ENCODE measurements at places on chromosomes 16 and 17.

- DNase-seq, result no peak
Measured at GRCh38 chr17:2874189-2874686, 78.0 kb downstream of the RAP1GAP2 start.

GRCh38 chr17:1087381-1088241 lies 90.7 kb downstream of the TIMM22 start:
- DNase-seq, result no peak

GRCh38 chr17:74185571-74186185 lies 17.8 kb upstream of the RPL38 start:
- no peak for DNase-seq

GRCh38 chr17:1351275-1351674 lies 48.7 kb downstream of the YWHAE start:
- DNase-seq, result no peak

DNA sequence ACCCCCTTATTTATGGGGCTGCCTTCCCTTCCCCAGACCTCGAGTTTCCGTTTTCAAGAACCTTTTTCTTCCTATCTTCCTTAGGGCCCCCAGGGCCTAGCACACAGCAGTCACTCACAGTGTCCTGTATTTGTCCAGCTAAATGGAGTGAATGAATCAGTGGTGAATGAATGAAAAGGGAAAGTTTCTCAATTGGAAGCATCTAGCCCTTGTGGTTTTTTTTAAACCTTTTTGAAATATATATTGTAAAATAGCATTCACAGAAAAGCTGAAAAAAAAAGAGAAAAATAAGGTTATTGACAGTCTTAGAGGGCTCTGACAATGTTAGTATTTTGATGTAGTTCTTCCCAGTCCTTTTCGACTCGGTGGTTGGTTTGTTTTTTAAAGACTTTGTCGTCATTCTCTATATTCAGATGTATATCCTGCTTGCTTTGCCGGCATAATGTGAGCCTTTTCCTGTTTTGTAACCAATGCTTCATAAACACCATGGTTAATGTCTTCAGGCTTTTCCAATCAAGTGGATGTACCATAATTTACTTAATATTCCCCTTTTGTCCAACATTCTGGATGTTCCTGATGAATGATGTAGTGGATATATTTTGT lies 45.3 kb downstream of the RAI1 start:
- no peak for DNase-seq

DNA sequence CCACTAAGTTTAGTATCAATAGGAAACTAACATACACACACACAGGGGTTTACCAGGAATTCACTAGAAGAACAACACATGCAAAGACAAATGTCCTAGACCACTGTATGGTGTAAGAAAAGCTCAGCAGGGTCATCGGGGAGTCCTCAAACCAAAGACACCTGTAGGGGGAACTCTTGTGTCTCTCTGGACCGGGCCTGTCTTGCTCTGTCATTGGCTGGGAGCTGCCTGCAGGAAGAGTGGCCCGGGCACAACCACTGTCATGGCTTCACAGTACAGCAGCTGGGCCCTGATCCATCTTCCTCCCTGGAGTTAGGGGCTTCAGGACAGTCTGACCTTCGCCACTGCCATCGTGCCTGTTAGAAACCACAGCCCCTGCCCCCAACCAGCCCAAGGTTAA lies 263.6 kb upstream of the DYNLRB2 start:
- no peak for DNase-seq

GRCh38 chr16:58499615-58500351 lies at the start of gene NDRG4:
TSS of gene NDRG4 (plus strand) at chr16:58500143. CDS start at chr16:58500249, 106 bp downstream.
- no peak for DNase-seq

DNA sequence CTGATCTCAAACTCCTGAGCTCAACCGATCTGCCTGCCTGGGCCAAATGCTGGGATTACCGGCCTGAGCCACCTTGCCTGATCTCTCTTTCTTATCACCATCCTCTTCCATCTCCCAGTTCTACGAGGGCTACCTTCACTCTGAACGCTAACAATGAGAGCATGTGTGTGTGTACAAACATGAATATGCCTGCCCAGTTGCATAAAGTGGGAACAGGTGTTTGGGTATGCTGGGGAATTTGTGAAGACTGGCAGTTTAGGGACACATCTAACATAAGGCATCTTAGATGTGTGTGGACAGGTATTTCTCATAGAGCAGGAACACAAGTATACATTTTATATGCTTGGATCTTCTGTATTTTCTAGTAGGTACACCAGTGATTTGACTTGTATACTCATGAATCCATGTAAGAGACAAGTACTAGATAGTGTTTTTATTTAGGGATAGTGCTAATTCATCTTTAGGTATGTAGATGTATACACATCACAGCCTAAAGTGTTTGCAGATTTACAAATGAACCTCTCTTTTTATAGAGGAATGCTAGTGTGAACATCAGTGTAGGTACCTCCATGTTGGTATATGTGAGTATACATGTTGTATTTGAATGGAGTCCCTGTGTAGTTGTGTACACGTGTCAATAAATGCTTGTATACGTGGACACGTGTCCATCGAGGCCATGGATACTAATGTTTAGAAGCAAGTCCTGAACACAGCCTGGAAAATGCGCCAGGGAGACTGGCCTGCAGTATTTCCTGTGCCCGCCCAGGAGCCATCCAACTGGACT lies 1.2 kb upstream of the DLX4 start:
- DNase-seq, result no peak

GRCh38 chr16:89700649-89701424 lies 668 bp downstream of the SPATA2L start:
- DNase-seq, result no peak

GRCh38 chr17:67517325-67517724 lies 140.2 kb downstream of the PITPNC1 start:
- DNase-seq, result no peak

All from vagina (tissue), 2 donors.